ENCODE measurements at places on chromosomes 13 and 19.

DNA sequence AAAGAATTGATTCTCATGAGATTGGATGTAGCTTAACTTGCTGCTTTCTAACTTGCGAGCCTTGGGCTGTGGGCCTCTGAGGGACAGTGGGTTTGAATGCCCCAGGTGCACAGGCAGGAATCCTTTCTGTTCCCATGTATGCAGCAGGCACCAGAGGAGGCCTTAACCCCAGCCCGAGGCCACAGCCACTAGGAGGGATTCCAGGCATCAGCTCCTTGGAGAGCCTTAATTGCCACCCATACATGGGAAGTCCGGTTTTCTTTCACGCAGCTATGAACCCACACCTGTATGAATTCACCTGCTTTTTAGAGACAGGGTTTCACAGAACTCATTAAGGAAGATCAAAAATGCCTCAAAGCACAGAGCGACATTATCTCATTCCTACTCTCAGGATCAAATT, 117.9 kb downstream of the CRYL1 start:
- no peak for DNase-seq

- DNase-seq, result no peak
These were observed 1.8 kb downstream of the LIN37 start for GRCh38 chr19:35750167-35750566.

GRCh38 chr13:86188170-86188569, 389.0 kb upstream of the SLITRK6 start:
- no peak for DNase-seq

GRCh38 chr13:28505543-28506135, 10.7 kb upstream of the FLT1 start:
- no peak for DNase-seq

DNA sequence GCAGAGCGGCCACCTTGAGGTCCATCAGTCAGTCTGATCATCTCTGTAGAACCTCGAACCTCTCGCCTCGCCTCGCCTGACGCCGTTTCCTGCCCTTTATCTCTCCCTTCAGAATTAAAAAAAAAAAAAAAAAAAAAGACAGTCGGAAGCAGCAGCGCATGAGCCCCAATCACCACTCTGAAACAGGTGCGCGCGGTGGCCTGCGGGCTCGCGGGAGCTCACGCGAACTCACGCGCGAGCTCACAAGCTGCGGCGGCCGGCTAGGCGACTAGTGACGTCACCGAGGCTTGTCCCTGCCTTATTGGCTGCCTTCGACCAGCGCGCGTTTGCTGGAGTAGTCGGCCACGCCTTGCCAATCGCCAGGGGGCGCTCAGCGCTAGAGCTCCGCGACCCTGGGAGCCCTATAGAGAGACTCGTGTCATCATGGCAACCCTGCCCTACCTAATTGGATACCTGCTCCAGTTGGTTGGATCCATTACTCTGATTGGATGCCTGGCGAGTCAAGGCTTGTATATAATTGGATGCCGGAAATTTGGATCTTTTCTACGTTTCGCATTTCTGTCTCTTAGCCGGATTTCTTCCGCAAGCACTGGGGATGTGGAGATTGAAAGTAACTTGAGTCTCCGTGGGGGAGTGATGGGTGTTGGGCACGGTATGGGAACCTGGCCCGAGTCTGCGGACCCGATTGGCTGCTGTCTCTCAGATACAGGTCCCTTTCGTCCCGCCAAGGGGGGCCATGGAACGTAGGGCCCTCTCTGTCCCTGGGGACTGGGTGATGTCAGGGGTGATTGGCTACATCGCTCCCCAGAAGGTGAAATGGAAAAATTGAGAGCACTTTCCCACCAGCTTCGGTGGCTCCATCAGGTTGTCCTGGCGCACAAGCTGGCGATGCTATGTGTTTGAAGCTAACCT, 31.6 kb downstream of the SYT3 start:
- peak; percentile 94 for DNase-seq

GRCh38 chr13:100428986-100429385, 159.6 kb downstream of the GGACT start:
- DNase-seq, result no peak

DNA sequence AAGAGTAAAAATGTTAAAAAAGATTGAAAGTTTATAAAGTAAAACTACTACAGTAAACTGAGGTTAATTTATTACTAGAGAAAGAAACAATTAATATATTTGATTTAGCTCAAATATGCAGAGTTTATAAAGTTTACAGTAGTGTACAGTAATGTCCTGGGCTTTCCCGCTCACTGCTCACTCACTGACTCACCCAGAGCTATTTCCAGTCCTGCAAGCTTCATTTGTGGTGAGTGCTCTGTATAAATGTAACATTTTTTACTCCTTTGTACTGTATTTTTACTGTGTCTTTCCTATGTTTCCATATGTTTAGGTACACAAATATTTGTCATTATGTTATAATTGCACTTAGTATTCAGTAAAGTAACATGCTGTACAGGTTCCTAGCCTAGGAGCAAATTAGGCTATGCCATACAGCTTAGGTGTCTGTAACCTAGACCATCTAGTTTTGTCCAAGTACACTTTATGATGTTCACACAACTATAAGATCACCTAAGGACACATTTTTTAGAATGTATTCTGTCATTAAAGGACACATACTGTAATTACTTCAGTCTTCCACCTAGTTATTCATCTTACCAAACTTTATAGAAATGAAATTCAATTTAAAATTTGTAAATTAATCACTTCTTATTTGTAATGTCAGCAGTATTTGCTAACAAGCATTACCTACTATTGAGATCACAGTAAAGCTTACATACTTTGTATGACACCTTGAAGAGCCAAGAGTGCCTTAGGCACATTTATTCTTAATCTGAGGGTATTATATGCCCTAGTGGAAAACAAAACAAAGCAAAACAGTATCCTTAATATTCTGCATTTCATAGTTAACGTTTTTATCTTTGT, 683.4 kb downstream of the PCDH9 start:
- DNase-seq, result no peak

DNA sequence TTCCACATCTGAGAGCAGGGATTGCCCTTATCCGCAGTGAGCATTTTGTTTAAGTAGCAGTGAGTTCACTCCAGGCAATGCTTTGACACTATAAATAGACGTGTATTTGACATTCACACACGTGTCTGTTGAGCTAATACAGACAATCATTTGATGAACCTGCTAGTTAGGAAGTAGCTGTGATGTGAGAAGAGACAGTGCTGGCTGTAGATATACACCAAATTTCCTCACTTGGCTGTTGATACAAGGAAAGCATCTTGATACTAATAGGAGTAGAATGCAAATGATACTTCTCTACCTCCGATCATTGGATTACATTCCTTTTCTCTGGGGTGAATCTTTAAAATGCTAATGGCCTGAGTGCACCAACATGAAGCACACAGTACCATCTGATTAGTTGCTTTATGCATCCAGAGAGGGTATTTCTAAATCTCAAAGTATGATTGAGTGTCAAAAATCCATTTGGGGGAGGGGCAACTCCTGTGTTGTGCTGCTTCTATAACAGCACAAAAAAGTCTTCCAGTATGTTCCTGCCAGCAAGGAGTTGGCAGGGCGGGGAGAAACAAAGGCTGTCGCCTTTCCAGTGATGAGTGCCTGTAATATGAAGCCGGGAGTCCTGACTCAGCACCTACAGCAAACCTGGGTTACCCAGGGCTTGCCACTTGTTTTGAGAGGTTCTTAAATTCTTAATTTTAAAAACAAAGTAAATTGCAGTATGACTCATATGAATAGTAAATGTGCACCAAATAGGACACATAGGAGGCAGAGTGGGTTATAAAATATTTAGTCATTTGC, 7.0 kb downstream of the CUL4A start:
- DNase-seq, result no peak

DNA sequence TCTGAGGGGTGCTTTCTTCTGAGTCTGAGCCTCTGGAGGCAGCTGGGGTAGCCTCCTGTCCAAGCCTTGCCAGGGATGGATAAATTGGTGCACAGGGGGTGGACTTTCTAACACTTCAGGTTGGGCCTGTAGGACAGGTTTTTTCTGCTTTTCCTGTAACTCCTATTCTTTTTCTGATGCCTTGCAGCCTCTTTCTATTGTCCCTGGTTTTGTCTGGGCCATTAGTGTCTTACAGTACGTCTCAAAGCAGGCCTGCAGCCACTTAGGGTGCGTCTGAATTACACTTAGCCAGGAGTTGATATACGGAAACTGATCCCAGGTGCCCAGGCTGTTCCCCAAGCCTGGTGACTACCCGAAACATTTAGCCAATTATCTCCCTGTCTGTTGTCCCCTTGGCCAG, 213.3 kb upstream of the HTR2A start:
- no peak for DNase-seq

GRCh38 chr19:28705008-28705407, 507.9 kb downstream of the UQCRFS1 start:
- DNase-seq, result no peak

- DNase-seq, result no peak
These were observed 622 bp upstream of the FXYD5 start for GRCh38 chr19:35153701-35154524.

- DNase-seq, result no peak
These were observed 106.9 kb upstream of the SERP2 start for GRCh38 chr13:44266772-44267171.

DNA sequence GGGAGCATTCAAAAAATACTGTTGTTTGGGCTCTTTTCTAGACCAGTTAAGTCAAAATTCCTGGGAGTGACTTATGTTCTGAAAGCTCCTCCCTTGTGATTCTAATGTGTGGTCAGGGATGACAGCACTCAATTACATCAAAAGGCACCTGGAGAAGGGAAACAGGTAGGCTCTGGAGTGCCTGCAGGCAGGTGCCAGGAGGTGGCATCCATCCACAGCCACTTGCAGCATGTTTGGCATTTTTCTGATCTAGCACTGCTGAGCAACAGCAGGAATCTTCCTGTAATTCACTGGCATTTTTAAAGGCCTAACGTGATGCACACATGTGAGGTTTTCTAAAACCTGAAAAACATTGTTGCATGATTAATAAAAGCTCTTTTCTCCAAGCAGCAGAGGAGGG, 94.6 kb downstream of the CCNA1 start:
- DNase-seq, result no peak

DNA sequence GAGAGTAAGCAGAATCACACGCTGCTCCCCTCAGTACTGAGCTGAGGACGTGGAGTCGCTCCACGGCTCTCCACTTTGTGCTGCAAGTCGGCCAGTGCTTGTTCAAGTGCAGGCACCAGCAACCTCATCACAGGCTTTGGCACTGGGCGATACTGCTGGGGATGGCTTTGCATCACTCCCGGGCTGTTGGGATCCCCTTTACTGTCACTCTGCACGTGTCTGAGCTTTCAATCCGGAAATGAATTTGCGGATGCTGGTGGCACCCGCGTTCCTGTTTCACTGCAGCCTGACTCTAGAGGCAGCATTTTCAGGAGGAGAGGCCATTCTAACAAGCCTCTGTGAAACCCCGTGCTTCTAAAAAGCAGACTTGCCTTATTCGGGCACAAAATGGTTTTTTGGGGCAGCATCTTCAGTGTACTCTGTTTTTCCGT, 19.1 kb downstream of the SMARCA4 start:
- no peak for DNase-seq

DNA sequence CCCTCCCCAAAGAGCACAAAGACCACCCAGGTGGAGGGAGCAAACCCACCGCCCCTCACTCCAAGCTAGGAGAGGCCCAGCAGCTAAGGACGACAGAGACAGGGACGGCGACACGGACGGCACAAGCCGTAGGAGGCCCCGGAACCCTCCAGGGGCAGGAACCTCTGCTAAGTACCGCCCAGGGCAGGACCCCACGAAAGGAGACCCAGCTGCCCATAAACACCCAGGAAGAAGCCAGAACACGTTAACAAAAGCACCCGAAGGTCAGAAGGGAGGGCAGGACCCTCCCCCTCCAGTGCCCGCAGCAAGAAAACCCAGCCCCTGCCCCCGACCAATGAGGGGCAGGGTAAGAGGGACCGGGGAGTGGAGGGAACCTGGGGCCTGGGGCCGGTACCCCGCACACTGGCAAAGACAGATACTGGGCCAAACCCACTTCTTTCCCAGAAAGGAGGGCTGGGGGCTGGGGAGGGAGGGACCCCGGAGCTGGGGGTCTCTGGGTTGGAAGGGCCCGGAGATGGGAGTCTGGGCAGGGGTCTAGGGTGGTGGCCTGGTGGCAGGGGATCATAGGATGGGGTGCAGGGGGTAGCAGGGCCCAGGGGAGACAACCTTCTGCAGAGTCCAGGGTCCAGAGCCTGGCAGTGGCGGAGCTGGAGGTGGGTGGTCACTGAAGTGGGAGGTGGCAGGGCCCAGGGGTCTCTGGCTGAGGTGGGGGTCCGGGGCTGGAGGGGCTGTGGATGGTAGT, 2.4 kb downstream of the BTBD2 start:
- no peak for DNase-seq

GRCh38 chr13:28268800-28269223, 130.5 kb downstream of the PAN3 start:
- DNase-seq, result no peak

DNA sequence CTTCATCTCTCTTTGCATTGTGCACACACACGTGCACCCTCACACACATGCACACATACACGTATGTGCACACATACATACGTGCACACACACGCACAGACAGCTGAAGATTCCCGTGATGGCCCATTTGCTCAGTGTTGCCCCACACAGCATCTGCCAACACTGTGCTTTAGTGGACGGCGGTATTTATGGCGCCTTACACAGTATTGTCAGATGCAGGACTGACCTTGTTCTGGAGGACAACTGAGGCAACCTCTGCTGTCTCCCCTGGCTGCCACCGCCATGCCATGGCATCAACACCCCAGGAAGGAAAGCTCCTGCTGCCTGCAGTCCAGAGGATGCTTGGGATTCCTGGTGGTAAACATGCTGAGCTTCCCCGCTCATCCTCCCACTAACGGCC, 316.4 kb downstream of the TEX29 start:
- DNase-seq, result no peak

- no peak for DNase-seq
These were observed 69.7 kb upstream of the C1QTNF9B start for GRCh38 chr13:23966691-23967615.

DNA sequence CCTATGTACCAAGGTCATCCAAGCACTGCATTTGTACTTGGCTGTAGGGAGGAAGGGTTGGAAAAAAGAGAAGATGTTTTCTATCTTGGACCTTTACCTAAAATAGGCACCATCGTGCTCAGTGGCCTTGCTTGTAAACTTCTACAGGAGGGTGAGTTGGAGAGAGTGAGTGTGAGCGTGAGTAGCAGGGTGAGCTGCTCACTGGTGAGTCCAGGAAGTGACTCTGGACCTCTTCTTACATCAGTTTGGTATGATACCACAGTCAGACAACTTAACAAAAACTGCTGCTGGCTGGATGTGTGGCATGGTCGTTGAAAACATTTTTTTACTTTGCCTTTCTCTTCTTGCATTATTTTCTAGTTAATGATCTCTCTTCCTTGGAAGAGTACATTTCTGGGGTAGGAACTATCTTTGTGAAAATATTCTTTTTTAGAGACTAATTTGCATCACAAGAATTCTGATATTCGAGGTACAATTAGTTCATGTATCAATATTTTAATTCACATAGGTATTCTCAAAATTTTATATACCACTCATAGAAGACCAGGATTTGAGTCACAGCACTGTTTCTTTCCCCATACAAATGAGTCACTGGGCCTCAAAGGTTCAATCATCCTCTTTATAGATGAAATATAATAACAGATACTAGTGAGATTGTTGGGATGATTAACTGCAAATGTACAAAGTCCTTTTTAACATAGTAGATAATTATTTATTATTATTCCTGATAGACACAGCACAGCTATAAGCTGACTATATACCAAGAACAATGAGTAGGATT, 651 bp downstream of the SERPINE3 start:
- no peak for DNase-seq

- DNase-seq, result no peak
These were observed 17.3 kb downstream of the SBK2 start for GRCh38 chr19:55519451-55520311.

All from hippocampal formation (tissue), 2 donors.